ENCODE measurements at places on chromosomes 2 and 18.

- no peak for DNase-seq
These were observed 41.5 kb downstream of the HDAC4 start for GRCh38 chr2:239359196-239359912.

DNA sequence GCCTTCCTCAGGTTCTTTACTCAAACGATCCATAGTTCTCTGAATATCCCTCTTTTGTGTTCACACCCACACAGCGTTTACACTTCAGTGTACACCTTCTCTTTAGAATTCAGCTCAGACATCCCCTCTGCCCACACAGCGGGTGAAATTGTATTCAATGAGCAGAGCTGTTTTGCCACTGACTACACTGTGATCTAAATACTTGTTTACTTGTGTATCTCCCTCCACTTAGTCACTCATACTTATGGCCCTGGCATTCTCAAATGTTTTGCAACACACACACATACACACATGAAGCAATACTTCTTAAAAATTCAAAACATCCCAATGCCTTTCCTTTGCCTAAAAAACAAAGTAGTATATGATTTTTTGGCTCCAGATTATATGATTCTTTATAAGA is 297.1 kb downstream of the TMX3 start:
- DNase-seq = no peak

DNA sequence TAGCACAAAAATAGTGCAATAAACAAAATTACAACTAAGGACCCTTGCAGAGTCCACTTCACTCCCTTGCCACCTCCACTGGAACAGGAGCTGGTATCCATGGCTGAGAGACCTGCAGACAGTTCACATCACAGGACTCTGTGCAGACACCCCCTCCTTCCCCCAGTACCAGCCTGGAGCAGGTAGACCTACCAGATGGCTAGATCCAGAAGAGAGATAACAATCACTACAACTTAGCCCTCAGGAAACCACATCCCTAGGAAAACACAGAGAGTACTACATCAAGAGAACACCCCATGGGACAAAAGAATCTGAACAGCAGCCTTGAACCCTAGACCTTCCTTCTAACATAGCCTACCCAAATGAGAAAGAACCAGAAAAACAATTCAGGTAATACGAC is 49.8 kb downstream of the FBXO15 start:
- DNase-seq = no peak

DNA sequence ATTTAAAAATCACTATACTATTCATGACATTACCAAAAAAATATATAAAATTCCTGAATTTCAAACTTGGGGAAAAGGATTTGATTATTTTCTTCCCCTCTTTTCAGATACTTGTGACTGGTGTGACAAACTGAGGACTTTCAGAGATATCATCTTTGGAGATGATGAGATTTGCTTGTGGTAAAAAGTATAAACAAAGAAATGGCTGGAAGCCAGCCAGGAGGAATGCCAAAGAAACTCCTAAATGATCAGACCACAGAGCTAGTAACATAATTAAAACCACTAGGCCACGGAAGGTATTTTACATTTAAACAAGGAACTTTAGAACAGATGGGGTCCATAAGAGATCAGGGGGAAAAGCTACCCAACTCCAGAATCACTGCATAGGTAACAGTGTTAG is 58.7 kb downstream of the PIGN start:
- no peak for DNase-seq

DNA sequence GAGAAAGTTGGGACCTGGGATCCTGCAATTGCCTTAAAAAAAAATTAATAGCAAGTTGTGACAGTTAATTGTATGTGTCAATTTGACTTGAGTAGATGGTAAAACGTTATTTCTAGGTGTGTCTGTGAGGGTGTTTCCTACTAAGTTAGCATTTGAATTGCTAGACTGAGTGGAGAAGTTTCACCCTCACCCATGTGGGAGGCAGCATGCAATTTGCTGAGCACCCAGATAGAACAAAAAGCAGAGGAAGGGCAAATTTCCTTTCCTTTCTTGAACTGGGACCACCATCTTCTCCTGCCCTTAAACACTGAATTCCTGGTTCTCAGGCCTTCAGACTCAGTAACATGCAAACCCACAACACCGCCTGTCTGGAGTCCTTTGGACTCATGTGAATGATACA is 455.7 kb downstream of the GALR1 start:
- DNase-seq = no peak

DNA sequence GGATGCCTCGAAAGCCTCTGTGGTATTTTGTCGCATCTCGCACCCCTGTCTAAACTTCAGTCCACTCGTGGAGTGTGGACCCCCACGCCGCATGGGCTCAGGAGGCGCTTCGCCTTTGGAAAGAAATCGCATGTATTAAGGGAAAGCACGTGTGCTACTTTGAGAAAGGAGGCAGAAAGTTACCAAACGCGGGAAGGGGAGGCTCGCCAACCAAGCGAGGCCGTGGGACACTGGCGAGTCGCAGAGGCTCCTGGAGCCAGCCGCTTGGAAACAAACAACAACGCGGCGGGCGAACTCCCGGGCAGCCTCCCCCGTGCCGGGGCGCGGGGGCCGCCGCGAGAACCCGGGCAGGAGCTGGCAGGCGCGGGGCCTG is 455 bp upstream of the AGAP1 start:
- no peak for DNase-seq

Data from stimulated activated CD4-positive, alpha-beta T cell treated with anti-CD3 and anti-CD28 coated beads, Interleukin-15, amount 100 ng/mL, for 1 hour (primary cell).